Right ventricle myocardium superior (tissue), 1 donor: ENCODE measurements at places on chromosomes 5 and 9. TPM values are rescaled to one million over a fixed set of nuclear protein-coding genes. Genes with fewer than 3 reads are reported as not detected.

PCDHA1 gene
- total RNA-seq, result not detected

SPATA31C1 gene
- not detected for total RNA-seq

IFT74 gene
- total RNA-seq, result 10.6 TPM

IQGAP2 gene
- 4.2 TPM for total RNA-seq

LCN15 gene
- total RNA-seq, result not detected

FER gene
- total RNA-seq, result 12.8 TPM

PCDHGB1 gene
- 7.8 TPM for total RNA-seq

ZBTB26 gene
- 4.7 TPM for total RNA-seq

GDA gene
- 2.9 TPM for total RNA-seq

NCS1 gene
- 5.0 TPM for total RNA-seq

SLC26A2 gene
- 2.9 TPM for total RNA-seq

SLC34A3 gene
- total RNA-seq, result not detected

SLC4A9 gene
- total RNA-seq, result not detected

GPR150 gene
- not detected for total RNA-seq

DNA sequence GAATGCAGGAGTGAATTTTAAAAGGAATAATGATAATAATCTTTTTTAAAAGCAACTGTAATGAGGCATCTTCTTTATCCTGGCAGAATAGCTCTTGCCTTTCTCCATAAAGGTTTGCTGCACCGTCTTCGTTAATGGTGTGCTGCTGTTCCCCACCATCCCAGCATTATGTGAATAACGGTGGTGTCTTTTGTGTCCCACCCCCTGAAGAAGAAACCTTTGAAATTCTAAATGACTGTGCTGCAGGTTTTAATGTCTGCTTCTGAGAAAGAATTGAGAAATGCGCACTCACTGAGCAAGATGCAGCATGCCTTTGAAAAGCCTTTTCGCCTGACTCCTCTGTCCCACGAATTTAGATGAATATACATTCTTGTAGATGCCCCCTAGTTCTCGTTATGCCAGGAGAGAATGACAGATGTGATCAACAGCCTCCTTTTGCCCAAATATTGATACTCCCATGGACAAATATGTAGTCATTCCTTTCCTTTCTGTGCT is 246.1 kb upstream of the ZNF462 start:
- no peak for DNase-seq

DNA sequence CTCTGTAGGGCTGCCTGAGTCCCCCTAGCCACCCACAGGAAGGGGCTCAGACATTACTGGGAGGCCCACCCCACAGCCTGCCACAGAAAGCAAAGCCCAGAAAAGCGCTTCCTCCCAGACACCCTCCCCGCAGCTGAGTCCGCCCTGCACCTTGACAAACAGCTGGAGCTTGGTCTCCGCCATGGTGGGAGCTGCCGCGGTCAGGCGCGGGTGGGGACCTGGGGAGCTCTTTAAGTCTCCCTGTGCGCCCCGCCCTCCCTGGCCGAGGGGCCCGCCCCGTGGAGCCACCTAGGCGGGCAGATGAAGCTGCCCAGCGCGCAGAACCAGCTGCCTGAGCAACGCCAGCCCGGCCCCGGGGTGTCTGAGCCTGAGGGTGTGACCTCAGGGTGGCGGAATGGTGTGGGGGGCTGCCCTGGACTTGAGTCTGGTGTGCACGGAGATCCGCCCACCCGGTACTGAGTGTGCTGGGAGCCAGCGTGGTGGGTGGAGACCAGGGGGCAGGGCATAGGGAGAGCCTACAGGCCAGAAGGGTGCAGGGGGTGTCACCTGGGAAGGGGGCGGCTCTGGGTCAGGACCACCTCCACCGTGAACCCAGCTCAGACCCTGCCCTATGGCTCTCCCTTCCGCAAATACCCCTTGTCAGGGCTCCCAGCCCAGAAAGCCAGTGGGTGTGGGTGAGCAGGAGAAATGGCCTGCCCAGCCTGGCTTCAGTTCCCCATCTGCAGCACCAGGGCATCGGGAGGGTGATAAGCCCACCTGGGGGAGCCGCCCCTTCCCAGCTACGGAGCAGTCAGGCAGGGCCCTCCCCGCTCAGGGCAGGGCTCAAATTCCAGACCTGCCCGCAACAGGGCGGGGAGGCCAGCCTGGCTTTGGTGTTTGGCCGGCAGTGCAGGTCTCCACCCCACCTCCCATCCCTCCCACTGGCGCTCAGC is at the start of gene CLIC3:
TSS of gene CLIC3 (minus strand) at position 208 of the 932 bp plus-strand sequence. CDS start at position 183, 25 bp downstream.
- DNase-seq, result no peak

DNA sequence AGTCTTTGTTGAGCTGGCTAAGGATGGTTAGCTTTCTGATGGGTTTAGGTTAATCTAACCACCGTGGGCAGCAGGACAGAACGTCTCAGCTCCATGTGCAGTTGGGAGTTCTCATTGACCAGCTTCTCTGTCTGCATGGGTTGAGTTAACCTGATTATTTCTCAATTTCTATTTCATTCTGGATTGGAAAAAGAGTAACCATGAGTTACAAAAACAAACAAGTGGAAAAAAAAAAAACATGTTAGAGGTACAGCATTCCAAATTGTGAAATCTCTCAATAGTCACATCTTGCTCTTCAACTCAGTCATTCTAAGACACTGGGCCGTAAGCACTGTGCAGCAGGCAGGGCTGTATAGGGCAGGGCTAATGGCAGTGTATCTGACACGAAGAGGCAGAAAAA is 343.7 kb upstream of the KLF4 start:
- DNase-seq, result no peak

GRCh38 chr5:67770431-67771025 is 445.0 kb upstream of the PIK3R1 start:
- no peak for DNase-seq

- DNase-seq, result no peak
Measured at GRCh38 chr9:75235632-75236031, 147.3 kb downstream of the OSTF1 start.

DNA sequence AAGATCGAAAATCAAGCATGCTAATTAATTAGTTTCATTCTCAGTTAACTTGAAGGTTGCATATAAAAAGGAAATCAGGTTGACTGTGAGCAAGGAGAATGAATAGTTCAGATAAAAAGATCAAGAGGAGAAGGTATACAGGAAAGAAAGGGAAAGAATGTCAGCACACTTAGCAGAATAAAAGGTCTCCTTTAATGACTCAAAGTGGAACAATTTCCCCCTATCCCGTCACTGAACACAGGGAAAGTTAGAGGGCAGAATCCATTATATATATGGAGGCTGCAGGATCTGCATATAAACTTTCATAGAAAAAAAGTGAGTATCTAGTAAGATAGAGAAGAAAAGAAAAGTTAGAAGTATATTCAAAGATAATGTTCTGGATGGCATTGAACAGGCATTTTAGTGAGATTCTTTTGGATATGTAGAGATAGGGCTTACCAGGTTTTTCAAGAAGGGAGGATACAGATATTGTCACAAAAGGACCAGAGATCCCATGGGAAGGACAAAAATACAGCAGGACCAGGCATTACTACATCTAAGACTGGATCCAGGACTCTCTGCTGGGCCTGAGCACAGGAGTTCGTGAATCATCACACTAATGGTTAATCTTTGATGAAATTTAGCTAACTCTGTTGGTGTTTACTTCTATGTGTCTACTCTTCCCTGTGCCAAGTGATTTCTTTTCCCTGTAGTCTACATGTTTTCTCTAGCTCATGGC is 988.2 kb upstream of the ARRDC3 start:
- DNase-seq, result no peak

DNA sequence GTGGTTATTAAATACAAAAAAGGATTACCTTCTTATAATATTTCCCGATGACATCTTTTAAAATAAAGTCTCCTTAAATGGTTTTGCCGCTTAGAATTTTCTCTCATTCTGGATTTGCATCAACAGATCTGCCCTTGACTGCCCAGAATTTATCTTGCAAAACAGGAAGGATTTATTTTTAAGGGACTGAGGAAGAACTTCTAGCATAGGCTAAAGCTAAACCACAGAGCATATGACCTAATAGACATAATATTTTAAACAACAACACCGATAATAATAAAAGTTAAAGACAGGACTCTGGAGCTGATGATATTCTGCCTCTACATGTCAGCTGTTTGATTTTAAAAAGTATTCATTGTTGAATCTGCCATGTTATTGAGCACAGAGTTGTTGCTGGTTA is 145.3 kb upstream of the ADCY2 start:
- DNase-seq, result no peak

GRCh38 chr9:112546149-112547012 is 59.8 kb downstream of the KIAA1958 start:
- no peak for DNase-seq

- DNase-seq, result no peak
Measured at GRCh38 chr9:87550253-87550954, 52.7 kb downstream of the DAPK1 start.

GRCh38 chr5:957748-958485 is 50.7 kb upstream of the NKD2 start:
- no peak for DNase-seq

DNA sequence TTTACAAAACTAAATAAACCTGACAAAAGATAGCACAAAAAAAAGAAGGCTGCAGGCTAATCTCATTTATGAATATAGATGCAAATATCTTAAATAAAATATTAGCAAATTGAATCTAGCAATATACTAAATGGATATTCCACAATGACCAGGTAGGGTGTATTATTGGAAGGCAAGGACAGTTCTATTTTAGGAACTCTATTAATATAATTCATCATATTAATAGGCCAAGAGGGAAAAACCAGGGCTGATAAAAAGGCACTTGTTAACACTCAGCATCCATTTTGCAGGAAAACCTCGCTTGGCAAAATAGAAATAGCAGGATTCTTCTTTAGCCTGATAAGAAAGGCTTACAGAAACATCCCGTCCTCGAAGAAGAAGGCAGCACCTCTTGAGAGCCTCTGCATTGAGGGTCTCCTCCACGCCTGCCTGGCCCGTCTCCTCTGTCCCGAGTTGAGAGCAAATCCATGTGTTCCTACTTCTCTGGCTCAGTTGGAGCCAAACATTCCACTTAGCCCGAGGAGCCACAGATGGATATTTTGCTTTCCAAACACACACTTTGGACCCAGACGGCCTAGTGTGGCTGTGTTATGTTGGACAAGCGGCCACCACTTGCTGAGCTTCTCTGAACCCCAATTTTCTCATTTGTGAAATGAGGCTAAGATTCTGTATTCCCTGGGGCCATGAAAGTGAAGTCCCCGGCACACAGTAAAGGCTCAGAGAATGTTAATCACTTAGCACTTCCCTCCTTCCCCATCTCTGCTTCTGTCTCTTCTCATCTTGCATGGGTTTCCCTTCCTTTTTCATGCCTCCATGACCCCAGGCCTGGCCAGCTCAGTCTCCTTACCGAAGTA is 181.8 kb upstream of the MVB12B start:
- no peak for DNase-seq

DNA sequence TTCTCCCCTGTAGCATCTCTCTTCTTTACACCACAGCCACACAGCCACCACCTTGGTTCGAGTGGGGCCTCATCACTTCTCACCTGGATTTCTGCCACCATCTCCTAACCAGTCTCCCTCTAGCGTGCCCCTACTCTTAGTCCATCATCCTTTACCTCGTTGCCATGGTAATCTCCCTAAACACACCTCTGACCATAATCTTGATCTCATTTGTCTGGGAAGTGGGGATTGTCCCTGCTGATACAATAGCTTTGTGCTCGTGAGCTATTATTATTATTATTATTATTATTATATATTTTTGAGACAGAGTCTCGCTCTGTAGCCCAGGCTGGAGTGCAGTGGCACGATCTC is 76.5 kb upstream of the HSPA9 start:
- no peak for DNase-seq

GRCh38 chr9:121353241-121354061 is 16.6 kb downstream of the STOM start:
- no peak for DNase-seq

- no peak for DNase-seq
Measured at GRCh38 chr5:61831736-61832135, 474.3 kb upstream of the KIF2A start.

- no peak for DNase-seq
Measured at GRCh38 chr5:173954671-173955521, 34.1 kb upstream of the C5orf47 start.

DNA sequence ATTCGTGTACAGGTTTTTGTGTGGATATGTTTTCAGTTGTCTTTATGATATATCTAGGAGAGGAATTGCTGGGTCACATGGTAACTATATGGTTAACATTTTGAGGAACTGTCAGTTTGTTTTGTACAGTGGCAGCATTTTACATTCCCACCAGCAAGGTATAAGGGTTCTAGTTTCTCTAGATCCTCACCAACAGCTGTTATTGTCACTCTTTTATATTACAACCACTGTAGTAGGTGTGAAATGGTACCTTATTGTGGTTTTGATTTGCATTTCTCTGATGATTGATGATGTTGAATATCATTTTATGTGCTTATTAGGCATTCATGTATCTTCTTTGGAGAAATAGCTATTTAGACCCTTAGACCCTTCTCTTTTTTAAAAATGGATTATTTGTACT is 82.9 kb downstream of the CCDC171 start:
- no peak for DNase-seq

DNA sequence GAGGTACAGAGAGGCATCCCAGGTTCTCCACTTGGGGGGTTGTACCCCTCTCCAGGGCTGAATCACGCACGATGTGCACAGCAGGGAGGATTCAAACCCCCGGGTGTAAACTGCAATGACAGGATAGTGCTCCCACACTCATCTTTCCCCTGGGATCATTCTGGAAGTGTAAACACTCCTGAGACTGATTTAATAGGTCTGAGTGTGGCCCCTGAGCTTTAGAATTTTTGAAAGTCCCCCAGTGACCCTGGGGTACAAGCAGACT is 16.5 kb downstream of the BICD2 start:
- DNase-seq, result no peak

DNA sequence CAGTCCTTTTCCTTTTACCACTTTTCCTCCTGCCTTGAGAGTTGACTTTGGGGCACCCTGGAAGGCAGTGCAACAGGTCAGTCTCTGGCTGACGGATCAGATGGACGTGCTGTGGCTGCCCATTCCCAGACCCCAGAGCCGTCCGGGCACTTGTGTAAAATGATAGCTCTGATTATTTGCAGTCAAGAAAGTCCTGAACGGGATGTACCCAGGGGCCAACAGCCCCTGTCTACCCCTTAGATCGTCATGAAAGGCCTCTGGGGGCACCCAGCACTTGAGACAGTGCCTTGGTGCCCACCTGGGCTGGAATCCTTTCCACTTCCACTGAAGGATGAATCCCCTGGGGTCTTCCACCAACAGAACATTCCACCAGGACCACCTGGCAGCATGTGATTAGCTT is 17.7 kb upstream of the ANGPTL2 start:
- no peak for DNase-seq

DNA sequence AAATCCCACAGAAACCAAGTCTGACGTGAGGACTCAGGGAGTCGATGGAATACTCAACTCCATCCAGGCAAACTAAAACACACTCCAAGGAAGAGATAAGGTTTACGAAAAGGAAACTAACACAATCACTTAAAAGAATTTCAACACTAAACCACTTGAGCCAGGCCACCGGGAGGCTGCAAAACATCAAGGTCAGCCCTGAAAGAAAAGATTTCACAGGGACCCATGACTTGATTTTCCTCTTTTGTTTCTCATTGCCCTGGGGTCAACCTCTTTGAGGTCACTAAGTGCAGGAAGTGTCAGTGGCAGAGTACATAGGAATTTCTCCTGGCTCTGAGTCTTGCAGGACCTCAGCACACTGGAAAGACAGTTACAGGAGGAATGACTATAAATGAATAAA is 77.8 kb upstream of the TARS1 start:
- DNase-seq, result peak; percentile 45

GRCh38 chr5:95962785-95963184 is 1.1 kb upstream of the ELL2 start:
- DNase-seq, result no peak

GRCh38 chr9:131092548-131093440 is 3.5 kb upstream of the AIF1L start:
- DNase-seq, result no peak
